ENCODE measurements at places on chromosomes 13 and 19.

DNA sequence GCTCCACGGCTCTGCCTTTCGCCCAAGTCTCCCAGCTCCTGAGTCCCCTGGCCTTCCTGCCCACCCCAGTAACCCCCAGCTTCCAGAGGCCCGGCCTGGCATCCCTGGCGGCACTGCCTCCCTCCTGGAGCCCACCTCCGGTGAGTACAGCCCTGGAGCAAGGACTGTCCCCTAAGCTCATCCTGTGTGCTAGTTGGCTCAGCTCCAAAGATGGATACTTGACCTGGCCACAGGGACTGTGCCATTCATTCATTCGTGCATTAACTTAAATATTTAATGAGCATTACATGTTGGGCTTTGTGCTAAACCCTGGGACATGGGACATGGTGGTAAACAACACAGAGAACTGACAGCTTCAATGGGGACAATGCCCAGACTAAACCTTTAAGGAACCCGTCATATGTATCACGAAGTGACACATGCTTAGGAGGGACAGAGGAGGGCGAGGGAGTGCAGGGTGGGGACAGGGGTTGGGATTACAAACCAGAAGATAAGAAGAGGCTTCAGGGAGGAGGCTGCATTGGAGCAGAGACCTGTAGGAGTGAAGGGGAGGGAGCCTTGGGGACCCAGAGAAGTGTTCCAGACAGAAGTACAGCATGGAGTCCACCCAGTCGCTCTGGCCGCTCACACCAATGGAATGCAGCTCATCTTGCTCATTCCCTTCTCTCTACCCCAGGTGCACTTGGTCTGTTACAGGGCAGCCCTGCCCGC lies 6.9 kb upstream of the OVOL3 start:
- DNase-seq, result no peak

- no peak for DNase-seq
Observed at GRCh38 chr19:1602091-1602707, 3.1 kb downstream of the UQCR11 start.

DNA sequence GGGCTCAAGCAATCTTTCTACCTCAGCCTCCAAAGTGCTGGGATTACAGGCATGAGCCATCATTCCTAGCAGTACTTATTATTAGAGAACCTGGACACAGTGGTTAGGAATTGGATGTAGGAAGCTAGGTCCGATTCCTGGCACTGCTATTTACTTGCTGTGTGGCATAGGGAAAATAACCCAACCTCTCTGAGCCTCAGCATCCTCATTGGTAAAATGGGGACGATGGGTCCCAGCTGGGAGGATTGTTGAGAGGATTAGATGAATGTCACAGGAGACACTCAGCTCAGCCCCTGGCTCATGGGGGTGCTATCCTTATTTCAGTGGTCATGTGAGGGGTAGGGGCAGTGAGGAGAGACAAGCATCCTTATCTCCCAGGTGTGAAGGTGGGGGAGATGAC lies 6.8 kb upstream of the PEPD start:
- no peak for DNase-seq

GRCh38 chr19:45640849-45641273 lies 1.7 kb upstream of the EML2 start:
- no peak for DNase-seq

DNA sequence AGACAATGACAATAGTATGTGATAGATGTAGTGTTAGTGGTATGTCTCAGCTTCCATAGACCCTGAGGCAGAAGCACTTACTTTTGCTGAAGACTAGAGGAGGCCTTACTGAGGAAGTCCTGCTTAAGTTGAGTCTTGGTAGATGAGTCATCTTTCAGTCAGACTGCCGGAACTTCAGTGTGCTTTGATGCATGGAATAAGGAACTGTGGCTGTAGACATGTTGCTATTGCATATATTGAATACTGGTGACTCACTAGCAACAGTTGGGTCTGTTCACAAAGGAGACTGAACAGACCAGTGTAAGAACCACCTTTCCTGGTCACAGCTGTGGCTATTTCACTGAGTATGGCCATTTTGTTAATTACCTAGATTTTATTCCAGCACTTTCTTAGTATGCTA lies 1000.6 kb downstream of the OLFM4 start:
- no peak for DNase-seq

DNA sequence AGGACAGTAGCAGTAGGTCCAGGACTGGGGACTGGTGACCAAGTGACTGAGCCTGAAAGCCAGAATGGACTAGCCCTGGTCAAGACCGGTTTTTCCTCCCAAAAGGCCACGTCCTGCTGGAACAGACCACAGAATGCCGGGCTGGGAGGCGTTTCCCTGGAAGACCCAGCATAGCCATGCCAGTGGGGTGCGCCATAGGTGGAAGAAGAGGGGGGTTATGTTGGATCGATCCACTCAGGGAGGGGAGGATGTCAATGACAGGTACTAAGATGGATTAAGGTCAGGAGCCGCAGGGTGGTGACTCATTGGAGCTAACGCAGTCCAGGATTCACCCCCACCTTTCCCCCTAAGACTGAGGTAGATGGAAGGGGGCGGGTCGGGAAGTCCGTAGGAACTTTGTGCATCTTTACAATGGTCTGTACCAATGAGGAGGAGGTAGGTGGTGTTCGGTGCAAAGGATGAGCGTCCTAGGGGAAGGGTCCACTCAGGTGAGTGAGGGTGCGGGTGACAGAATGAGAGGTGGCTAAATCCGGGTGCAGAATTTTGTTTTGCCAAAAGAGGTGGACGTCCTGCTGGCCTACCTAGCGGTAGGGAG lies 21.0 kb downstream of the VASP start:
- no peak for DNase-seq

GRCh38 chr13:42229287-42229686 lies 42.7 kb upstream of the AKAP11 start:
- DNase-seq, result no peak

- DNase-seq, result no peak
Observed at GRCh38 chr19:44585371-44586133, 27.8 kb upstream of the IGSF23 start.

- DNase-seq, result no peak
Observed at GRCh38 chr13:30256713-30257467, 50.5 kb downstream of the KATNAL1 start.

GRCh38 chr13:98504371-98504963 lies 72.4 kb downstream of the STK24 start:
- no peak for DNase-seq

GRCh38 chr13:50419896-50420295 lies 404.7 kb downstream of the KCNRG start:
- no peak for DNase-seq

- DNase-seq, result no peak
Observed at GRCh38 chr19:8251025-8251472, 41.9 kb downstream of the CERS4 start.

DNA sequence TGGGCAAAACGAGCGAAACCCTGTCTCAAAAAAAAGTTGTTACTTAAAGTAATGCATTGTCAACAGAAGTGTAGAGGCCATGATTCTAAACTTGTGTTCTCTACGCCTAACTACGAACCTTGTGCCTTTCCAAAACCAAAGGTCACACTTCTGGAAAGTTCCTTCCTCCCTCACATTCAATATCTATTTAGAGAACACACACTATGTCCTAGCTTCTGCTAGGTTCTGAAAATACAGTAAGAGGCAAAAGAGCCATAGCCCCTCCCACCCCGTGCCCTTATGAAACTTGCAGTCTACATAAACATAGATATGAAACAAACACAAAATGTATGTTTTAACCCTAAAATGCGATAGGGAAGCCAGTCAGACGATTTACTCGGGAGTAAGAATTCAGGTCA lies 36.4 kb downstream of the RNF6 start:
- no peak for DNase-seq

GRCh38 chr13:51347099-51347498 lies 7.6 kb downstream of the SERPINE3 start:
- DNase-seq, result no peak

DNA sequence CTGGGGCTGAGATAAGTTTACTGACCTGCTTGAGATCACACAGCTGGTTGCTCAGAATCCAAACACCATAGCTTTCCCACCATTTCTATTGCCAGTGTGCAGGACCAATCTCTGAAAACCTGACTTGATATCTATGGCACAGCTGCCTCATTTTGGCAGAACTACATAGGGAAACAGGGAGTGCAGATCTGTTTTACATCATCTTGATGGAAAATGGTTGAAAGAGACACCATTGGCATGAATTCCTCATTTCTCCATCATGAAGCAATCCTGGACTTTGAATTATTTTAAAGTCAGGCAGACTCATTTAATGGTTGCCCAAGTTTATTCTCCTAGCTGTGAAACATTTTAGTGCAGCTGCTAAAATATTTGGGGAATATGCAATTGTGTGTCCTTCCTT lies 1628.2 kb upstream of the SLC10A2 start:
- DNase-seq, result no peak

GRCh38 chr13:76903544-76904162 lies 17.4 kb upstream of the KCTD12 start:
- DNase-seq, result peak; percentile 39

DNA sequence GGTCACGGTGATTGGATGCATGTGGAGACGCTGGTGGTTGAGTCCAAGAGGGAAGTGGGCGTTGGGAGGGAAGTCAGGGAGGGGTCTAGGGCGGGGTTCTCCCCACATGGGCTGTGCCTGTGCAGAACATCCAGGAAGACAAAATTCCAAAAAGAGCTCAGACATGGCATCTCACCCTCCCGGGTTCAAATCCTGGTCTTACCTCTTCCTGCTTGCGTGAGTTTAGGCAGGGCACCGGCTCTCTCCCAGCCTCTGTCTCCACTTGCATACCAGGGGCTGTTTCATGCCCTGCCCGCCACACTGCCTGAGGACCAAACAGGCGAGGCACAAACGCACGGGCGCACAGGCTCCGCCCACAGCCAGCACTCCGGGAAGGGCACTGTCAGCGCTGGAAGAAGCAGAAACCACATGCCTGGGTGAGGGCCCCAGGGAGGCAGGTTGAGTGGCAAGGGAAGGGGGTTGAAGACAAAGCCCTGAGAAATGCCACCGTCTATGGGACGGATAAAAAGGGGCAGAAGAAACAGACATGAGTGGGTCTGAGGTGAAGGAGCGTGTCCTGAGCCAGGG lies 123.6 kb upstream of the SOX1 start:
- no peak for DNase-seq

GRCh38 chr19:35845215-35846037 lies 6.9 kb downstream of the NPHS1 start:
- no peak for DNase-seq

- no peak for DNase-seq
Observed at GRCh38 chr13:33316890-33317289, 31.3 kb upstream of the STARD13 start.

GRCh38 chr19:5134691-5135090 lies 165.8 kb downstream of the KDM4B start:
- DNase-seq, result no peak

DNA sequence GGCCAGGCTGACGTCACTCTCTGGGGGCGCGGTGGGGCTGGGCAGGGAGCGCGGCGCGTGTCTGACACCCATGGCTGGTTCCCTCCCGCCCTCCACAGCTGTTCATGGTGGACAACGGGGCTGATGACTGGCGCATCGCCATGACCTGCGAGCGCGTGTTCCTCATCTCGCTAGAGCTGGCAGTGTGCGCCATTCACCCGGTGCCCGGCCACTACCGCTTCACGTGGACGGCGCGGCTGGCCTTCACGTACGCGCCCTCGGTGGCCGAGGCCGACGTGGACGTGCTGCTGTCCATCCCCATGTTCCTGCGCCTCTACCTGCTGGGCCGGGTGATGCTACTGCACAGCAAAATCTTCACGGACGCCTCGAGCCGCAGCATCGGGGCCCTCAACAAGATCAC lies 14.7 kb downstream of the KCNN1 start:
- no peak for DNase-seq

DNA sequence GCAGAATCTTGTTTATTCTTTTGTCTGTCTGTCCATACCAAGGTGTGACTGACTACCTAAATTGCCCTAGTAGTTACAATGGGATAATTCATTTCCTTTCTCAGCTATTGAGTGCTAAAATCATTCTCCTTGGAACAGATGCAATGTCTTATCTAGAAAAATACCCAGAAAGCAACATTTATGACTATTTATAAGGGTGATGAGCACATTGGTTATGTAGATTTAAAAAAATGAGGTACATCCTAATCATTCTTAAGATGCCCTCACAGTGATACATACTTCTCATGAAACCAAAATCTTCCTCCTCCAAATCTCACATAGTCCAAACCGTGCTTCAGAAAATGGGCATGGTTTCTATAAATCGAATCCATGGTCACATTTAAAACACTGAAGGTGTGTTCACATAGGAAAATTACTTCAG lies 11.6 kb upstream of the UBE2L5 start:
- DNase-seq, result no peak

DNA sequence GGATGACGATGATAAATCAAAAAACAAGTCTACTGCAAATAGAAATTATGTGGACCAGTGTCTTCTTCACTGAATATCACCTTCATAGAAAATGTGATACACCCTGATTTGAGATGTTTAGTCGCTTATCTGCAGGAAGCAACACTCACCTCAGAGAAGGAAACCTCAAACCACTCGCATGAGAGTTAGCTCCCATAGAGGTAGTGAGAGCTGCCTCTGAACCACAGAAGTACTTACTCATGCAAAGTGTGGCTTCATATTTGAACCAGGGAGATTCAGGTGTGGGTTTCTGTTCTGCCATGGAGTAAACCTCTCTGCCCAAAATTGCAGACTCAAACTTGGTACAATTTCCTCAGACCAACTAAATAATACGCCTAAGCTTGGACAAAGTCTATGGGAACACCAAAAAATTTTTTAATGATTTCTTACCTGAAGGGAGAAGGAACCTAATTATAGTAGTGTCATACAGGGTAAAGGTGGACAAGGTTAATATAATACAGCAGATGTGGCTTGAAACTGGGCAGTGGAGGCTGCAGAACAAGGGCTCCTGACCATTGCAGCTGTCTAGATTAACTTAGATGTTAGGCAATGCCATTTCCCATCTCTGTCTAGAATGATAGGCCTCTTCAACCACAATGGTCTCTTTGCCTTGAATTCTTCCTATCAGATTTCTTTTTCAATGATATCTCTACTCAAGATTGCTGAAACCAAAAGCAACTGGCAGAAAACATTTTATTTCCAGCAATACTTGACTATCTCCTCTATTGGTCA lies 29.6 kb upstream of the RCBTB2 start:
- DNase-seq, result no peak

GRCh38 chr19:3513229-3514140 lies 7.4 kb downstream of the FZR1 start:
- no peak for DNase-seq

DNA sequence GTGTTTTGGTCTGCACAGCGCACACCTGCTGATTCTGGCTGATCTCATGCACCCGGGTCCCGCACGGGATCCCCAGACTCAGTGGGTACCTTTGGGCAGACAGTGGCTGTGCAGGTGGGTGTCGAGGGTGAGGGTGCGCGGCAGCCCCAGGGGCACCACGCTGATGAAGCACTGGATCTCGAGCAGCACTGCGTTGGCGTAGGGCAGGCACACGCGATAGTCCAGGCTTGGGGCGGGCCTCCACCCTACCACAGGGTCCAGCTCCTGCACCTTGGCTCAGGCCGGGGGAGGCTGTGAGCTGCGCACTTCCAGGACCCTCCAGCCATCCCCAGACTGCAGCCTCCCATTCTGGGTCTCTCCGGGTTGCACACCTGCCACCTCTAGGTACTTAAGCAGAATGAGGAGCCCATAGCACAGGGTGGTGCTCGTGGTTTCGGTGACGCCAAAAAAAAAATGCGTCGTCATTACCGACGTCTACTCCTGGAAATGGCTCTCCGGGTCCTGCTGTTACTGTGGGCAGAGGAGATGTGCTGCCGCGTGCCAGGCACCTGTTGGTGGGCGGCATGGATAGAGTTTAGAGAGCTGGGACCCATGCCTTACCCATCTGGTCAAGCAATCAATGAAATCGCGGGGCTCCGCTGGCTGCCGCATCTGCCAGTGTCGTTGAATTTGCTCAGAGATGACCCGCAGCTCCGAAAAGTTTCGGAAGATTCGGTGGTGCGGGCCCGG lies 10.5 kb downstream of the EGLN2 start:
- DNase-seq, result no peak
